DMS 273 treated with DMSO at 0.1 percent for 48 hours (cell line): ENCODE measurements at places on chromosomes 3 and 15.

DNA sequence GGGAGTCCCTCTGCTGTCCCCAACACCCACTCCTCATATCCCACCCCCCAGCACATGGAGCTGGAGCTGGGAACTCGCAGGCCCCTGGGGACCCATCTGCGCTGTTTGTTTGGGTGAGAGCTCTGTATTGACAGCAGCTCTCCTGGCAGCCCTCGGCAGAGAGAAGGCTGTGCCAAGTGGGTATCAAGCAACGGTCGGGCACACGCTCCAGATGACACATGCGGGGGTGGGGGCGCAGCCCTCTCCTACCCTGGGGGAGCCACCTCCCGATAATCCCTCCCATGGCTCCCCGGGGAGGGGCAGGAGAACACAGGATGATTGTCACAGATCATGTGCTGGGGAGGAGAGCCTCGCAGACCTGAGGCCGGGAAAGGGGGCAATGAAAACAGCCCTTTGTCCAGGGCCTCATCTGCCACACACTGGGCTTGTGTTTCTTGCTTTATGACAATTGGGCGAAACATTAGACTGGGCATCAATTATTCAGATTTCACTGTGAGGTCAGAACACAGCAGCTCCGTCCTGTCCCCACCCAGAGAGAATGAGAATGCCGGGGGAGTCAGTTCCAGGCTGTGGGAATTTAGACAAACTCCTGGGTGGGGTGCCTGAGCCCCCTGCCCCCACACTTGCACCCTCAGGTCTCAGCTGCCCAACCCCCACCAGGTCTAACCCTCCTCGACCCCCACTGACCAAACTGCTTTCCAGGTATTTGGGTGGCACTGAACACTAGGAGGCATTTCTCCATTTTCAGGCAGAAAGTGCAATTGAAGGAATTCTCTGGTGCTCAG is 46.4 kb upstream of the KLF13 start:
- peak; percentile 64 for DNase-seq

DNA sequence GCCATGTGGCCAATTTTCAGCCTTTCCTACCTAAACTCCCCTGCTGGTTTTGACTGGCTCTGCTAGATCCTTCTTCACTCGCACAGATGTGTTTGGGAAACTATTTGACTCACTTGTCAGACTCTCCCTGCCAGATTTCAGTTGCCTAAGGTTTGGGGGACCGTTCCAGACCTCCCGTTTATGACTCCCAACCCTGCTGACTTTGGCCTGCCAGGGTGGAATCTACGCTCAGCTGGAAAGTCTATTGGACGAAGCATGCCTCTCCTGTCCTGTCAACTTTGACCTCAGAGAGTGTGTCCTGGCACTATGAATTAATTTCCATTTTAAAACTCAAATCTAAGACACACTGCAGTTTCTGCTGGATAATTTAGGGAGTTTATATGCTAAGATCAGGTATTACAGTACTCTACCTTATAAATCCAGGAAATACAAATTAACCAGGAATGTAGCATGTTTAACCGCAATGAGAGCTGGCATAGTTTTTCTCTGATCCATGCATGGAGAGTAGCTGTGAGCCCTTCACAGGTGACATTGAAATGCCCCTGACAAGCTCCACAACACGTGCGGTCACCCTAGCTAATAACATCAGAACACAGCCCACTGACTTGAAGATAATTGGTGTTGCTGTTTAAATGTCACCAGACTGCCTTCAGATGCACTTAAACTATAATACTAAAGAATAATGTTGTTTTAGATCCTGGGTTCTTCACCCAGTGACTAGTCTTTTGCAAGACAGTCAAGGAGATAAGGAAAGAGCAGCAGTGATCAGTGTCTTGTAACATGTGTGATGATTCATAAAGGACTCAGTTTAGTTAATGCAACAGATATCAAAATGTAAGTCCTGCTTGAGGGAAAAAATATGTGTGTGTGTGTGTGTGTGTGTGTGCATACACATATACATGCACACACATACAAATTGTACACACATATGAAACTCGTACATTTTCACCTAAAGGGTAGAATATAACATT is 223.0 kb upstream of the MCTP2 start:
- DNase-seq = no peak

DNA sequence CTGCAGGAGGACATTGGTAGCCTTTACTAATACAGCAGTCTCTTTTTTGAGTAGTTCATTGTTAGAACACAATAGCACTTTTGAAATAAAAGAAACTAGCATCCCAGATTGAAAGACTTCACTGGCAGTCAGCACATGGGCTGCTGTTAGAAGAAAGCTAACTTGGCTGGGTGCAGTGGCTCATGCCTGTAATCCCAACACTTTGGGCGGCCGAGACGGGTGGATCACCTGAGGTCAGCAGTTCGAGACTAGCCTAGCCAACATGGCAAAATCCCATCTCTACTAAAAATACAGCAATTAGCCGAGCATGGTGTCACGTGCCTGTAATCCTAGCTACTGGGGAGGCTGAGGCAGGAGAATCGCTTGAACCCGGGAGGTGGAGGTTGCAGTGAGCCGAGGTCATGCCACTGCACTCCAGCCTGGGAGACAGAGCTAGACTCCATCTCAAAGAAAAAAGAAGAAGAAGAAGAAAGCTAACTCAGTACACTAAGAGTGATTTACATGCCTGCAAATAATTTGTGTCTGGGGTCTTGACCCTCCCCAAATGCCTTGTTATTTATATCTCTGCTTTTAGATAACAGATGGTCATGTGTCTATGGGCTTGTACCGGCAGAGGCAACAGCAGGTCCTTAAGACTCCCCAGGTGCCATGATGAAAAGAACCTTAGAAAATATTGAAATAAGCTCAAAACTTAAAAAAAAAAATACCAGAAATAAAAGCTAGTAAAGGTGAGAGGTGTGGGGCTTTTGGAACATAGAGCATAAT is 9.7 kb downstream of the TPM1 start:
- DNase-seq = no peak

DNA sequence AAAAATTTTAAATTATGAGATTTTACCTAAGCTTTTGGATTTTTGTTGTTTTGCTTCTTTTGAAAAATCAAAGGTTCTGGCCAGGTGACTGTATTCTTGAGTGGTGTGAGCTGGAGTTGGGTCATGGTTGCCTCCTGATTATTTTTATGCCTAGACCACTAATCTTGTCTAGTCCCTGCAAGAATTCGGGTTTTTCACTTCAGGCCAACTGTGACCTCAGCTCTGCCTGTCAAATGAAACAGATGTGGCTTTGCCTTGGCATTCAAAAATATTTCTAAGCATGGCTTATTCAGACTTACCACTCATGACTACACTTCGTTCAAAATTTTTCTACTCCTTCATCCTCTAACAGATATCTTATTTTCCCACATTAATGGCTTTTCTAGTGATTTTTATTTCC is 25.4 kb upstream of the CDV3 start:
- no peak for DNase-seq
